WERI-Rb-1 (cell line): ENCODE measurements at places on chromosomes 5 and 9.

- DNase-seq: no peak
Measured at GRCh38 chr5:41918105-41918504, 7.0 kb upstream of the FBXO4 start.

DNA sequence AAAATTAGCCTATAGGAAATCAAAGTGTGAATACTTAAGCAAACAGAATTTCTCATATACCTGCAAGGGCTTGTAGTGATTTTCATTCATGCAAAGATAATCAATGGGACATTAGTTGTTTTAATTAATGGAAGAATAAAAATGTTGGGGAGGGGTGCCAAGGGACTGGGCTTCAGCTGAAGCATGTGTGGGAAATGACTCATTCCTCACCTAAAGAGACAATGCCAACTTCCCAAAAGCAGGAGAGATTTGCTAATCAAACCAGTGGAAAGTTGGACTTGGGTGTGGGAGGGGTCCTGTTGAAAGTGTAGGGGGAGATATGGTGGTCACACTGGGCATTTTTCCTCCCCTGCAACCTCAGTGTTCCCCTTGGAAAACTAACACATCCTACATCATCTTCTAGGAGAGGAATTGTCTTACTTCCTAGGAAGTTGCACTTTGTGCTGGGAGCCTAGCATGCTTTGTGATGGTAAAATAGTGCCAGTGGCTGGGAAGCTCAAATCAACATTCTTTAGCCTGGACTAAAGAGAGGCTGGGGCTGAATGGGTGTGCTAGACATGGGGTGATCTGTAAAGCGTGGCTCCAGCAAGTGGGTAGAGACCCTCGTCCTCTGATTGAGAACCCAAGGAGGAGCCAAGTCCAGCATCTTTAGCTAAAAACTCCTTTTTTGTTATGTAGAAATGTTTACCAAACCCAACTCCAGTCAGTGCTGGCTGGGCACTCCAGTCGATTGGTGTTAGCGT is 6.4 kb upstream of the LHX2 start:
- no peak for DNase-seq

DNA sequence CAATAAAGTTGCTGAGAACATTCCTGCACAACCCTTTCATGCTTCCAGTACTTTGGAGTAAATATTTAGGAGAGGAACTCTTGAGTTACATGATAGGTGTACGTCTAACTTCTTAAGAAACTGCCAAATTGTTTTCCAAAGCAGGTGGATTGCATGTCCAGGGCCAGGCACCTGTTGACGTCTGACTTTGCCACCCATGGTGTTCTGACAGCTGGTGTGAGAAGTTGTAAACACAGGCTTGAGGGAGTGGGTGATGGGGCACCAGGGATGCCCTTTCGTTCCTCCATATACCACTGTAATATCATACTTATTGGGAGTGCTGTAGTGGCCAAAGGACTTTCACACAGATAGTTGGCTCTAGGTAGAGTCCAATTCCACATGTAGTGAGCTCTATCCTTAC is 352.1 kb downstream of the GADD45G start:
- DNase-seq: no peak

DNA sequence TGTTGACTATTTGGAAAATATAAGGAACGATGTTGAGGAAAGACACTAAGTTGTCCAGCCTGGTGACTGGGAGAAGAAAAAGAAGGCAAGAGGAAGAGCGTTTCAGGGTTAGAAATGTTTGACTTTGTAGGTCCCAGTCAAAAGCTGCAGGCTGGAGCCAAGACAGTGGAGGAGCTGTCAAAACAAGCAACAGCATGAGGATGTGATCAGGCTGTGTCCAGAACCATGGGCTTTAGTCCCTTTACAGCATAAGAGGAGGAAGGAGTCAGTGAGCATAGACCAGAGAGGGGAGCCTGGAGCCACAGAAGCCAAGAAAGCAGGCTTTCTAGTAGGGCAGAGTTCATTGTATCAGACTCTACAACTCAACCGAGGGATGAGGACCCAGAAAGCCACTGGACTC is 658.5 kb downstream of the BNC2 start:
- no peak for DNase-seq

DNA sequence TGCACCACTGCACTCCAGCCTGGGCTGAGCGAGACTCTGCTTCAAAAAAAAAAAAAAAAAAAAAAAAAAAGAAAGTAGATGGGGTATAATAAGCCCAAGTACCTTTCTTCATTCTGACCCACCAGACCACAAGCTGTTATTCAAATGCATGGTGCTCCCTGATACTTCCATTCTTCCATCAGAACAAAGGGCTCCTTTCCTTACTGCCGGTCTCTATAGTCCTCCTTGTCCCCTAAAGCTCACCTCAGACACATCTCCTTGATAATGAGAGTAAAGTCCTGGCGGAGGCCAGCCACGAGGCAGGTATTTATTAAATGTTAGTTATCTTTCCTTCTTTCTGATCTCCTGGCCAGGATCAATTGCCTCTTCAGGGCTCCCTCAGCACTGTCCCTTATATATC is 162.5 kb downstream of the RAB3C start:
- no peak for DNase-seq

DNA sequence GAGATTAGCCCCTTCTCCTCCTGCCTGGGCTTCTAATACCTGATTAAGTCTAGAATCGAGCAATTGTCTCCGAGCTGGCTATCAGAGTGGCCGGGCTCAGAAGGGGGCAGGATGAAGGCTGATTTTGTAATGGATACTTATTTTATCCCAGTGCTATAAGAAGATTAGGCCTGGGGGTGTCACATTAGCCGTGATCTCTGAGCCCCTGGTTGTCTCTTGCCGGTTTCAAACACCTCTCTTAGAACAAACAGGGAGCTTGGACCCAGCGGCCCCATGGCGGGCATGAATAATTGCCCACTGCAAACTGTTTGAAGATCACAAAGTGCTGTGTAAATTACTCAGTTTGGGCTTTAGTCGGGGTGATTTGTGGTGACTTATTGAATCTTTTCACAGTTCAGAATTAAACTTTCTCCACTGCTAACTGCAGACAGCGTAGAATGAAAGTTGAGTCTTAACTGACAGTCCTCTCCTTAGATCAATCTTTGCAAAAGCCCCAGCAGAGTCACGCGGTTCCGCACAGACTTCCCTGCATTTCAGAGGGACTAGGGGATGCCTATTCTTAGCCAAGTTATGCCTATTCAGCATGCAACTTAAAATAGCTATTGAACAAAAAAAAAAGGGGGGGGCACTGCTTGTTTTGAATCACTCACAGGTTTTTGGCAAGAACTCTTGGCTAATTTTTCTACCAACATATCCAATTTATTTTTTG is 200.6 kb upstream of the IRX1 start:
- DNase-seq: peak; percentile 79

DNA sequence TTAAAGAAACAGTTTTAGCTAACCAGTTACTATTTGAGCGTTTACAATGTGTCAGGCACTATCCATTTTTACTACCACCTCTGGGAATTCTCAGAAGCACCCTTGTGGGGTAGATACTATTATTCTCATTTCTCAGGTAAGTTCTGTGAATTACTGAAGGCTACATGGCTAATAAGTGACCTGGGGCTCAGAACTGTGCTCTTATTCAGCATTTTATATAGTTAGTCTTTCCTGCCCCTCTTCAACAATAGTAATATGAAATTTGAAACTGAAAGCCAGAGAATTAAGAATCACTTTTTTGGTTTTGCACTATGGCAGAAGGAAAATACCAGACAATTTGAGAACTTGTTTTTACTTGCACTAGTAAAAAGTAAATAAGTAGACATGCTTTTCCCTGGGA is 11.8 kb downstream of the ELL2 start:
- no peak for DNase-seq

- no peak for DNase-seq
Measured at GRCh38 chr5:10581867-10582511, 18.1 kb downstream of the ANKRD33B start.

- DNase-seq: peak; percentile 55
Measured at GRCh38 chr9:133990366-133991213, 1.5 kb downstream of the VAV2 start.

DNA sequence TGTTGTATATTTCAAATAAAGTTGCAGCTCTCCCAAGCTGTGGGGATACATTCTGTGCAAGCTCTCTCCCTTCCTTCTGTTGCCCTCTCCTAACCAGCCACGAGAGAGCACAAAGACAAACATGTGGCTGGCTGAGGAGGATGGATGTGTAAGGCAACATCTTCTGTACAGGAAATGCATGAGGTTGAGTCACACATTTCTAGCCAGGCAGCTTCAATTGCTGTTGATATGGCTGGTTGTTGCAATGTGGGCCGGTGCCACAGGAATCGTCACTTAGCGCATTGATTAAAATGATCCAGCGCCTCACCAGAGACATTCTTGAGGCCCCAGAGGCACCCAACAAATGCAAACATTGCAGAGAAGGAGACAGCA is 207.1 kb downstream of the ICE1 start:
- DNase-seq: no peak

DNA sequence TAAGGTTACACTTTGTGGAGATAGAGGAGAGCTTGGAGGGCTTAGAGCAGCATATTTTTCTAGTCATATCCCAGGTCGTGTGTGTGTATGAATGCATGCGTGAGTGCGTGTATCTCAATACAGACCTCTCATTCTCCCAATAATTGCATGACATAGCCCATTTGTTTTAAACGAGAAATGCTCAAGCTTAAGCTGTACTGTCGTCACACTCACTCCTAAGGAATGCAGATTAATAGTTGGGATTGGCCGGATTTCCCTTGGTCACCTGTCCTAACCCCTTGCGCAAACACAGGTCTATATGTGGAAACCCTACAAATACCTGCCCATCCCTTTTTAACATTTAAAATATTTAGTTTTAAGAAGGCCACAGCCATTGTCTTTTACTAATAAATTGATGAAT is 165.8 kb downstream of the SEMA5A start:
- no peak for DNase-seq

- no peak for DNase-seq
Measured at GRCh38 chr5:79488058-79488457, 25.9 kb downstream of the HOMER1 start.

GRCh38 chr5:139998837-139999236 is 44.3 kb downstream of the NRG2 start:
- DNase-seq: no peak

- no peak for DNase-seq
Measured at GRCh38 chr5:159801303-159801702, 115.0 kb upstream of the ADRA1B start.

DNA sequence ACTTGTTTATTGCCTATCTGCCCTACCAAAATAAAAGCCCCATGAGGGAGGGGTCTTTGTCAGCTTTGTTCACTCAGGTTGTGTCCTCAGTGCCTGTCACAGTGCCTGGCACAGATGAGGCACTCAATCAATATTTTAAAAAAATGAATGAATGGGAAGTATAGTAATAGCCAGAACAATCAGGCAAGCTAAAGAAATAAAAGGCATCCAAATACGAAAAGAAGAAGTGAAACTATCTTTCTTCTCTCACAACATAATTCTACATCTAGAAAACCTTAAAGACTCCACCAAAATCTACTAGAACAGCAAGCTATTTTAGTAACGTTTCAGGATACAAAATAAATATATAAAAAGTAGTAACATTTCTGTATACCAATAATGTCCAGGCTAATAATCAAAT is 37.8 kb upstream of the C5orf63 start:
- DNase-seq: no peak

DNA sequence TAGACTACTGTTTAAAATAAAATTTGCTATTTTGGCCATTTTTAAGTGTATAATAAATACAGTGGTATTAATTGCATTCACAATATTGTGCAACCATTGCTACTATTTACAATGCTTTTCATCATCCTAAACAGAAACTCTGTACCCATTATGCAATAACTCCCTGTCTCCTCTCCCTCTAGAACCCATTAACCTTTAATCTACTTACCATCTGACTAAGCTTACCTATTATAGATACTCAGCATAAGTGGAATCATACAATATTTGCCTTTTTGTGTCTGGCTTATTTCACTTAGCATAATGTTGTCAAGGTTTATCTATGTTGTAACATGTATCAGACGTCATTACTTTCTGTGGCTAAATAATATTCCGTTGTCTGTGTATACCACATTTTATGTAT is 25.9 kb downstream of the CD14 start:
- no peak for DNase-seq

GRCh38 chr5:42944989-42945388 is 95.1 kb downstream of the ANXA2R start:
- DNase-seq: no peak

- DNase-seq: no peak
Measured at GRCh38 chr9:84856181-84856632, 186.7 kb downstream of the NTRK2 start.

DNA sequence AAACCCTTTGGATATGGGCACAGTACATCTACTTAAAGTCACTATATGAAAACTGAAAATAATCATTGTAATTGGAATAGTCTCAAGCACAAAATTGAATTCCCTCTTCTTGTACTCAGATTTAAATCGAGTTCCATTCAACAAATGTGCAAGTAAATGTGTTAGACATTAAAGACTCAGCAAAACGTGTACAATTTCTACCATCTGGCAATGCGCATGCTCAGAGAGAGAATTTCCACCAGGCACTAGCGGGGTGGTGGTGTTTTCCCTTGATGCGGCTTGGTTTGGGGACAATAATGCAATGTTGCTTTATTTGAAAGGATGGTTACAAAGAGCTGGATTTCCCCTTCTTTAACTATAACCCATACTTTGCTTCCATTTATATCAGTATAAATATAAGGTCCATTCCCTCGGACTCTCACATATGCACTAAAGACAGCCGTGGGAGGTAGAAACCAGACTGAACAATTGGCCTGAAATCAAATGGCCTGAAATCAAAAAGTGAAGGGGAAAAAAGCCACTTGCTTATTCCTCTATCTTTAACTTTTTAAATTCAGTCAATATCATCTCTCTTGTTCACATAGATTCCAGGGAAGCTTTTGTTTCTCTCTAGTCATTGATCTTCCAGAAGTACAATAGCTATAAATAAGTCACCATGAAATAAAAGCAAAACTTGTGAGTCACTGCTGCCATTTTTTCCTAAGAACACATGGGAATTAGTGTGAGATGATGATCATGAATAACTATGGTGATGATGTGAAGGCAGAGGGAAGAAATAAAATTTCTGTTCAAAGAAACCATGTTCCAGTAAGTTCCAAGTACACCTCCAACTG is 59.2 kb downstream of the ADAMTS12 start:
- no peak for DNase-seq

- DNase-seq: no peak
Measured at GRCh38 chr5:171610686-171611085, 174.9 kb upstream of the SMIM23 start.

DNA sequence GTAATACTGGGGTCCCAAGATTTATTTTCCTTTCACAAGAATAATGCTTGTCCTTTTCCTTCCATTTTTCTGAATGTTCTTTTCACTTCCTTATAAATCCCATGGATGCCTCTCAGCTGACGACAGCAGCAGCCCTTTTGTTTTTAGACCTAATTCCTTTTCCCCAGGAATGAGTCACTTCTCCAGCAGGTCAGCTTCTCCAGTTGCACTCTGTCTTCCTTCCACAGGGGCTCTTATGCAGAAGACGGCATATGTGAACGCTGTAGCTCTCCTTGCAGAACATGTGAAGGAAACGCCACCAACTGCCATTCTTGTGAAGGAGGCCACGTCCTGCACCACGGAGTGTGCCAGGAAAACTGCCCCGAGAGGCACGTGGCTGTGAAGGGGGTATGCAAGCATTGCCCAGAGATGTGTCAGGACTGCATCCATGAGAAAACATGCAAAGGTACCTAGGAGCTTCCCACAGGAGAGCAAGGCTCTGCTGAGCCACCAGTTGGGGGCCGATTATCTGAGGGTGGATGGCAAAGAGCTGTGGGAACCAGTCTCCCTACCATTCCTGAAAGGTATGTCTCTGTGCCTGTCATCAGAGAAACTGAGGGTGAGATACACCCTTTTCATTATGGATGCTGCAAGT is 72.9 kb downstream of the RFK start:
- DNase-seq: no peak
